ENCODE measurements at places on chromosomes 5 and 9.

GRCh38 chr9:95018099-95018936 lies 291.8 kb downstream of the AOPEP start:
- no peak for DNase-seq

- DNase-seq = no peak
Observed at GRCh38 chr5:102855681-102856388, 100.7 kb downstream of the PAM start.

GRCh38 chr5:67147760-67148159 lies 48.8 kb downstream of the CD180 start:
- no peak for DNase-seq

- DNase-seq = no peak
Observed at GRCh38 chr9:80185112-80185738, 613.5 kb downstream of the TLE4 start.

GRCh38 chr9:127154003-127154389 lies 31.6 kb upstream of the ANGPTL2 start:
- DNase-seq = no peak

GRCh38 chr5:143509758-143510221 lies 106.3 kb upstream of the NR3C1 start:
- DNase-seq = no peak

DNA sequence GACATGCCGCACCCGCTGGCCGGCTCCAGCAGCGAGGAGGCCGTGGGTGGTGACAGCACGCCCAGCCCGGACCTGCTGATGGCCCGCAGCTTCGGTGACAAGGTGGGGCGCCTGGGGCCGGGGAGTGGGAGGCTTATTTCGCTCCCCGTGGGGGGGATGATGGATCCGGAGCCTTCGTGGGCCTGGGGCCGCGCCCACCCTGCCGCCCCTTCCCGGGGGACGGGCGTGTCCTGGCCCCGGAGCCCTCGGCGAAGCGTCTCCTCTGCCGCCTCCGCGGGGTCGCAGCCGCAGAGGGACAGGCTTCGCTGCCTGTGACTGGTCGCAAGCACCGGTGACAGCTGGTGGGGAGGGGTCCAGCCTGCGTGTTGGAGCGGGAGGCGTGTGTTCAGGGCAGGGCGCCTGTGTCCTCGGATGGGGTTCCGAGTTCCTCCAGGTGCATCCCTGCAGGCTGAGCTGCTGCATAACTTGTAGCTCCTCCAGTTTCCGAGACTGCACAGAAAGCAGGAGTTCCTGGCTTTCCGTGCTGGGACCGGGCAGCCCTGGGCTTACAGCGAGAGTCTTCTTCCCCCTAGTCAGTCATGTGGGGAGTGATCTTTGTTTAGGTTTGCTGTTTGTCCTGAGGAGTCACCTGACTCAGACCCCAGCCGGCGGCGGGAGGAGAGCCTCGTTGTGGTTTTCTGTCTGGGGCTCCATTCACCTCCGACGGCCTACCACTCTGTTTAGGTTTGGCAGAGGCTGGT lies 666 bp downstream of the SNX30 start:
- DNase-seq = peak; percentile 23

- DNase-seq = no peak
Observed at GRCh38 chr9:18235181-18235908, 238.6 kb upstream of the ADAMTSL1 start.

DNA sequence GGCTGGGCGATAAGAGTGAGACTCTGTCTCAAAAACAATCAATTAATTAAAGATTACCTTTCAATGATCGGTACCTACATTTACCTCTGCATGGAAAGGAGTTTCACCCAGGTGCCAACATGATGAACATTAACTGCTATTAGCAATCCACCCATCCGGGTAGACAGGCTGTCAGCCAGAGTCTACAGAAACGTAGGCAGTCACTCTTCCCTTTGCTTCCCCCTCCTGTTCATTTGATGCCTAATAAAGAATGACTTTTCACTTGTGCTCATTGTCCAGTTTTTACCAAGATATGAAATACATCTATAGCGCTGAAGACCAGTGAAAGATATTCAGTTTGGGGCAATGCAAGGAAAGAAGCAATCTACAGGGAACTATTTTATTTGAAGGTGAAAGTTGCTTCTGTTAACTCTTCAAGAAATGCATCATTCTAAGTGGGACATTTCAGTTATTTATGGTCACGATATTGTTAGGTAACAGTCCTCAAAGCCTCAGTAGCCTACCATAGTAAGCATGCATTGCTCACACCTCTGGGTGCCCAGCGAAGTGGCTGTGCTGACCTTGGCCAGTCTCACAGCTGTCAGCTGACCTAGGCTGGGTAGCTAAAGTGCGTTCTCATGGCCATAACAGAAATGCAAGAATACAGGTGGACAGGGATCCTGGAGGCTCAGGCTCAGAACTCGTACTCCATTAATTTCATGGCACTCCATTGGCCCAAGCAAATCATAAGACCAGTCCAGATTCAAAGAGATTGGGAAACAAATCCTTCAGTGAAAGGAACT lies 87.2 kb upstream of the DMRT1 start:
- DNase-seq = no peak

- no peak for DNase-seq
Observed at GRCh38 chr5:14699807-14700400, 35.4 kb downstream of the OTULIN start.

DNA sequence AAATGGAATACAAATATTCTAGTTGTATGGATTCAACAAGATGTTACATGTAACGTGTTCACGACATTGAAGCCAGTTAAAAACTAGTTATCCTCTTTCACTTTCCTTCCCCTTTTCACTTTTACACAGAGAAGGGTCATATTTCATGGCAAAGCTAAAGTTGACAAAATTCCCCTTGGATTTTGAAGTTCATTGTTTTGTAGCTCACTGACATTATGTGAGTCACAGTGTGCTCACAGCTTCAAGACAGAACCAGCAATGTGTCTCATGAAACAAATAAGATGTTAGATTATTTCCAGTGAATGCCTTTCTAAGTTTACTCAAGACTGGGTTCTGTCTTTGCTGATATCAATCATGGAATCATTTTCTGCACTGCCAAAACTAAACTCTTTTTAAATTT lies 535.5 kb upstream of the GRIN3A start:
- DNase-seq = no peak

DNA sequence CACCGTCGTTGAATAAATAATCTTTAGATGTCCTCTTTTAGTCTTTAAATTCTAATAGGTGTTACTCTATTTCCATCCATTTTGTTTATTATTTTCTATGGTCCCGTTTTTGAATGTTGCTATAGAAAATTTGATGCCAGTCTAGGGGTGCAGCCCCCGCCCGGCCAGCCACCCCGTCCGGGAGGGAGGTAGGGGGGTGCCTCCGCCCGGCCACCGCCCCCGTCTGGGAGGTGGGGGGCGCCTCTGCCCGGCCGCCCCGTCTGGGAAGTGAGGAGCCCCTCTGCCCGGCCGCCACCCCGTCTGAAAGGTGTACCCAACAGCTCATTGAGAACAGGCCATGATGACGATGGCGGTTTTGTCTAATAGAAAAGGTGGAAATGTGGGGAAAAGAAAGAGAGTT lies 2372.2 kb upstream of the WWC1 start:
- no peak for DNase-seq

DNA sequence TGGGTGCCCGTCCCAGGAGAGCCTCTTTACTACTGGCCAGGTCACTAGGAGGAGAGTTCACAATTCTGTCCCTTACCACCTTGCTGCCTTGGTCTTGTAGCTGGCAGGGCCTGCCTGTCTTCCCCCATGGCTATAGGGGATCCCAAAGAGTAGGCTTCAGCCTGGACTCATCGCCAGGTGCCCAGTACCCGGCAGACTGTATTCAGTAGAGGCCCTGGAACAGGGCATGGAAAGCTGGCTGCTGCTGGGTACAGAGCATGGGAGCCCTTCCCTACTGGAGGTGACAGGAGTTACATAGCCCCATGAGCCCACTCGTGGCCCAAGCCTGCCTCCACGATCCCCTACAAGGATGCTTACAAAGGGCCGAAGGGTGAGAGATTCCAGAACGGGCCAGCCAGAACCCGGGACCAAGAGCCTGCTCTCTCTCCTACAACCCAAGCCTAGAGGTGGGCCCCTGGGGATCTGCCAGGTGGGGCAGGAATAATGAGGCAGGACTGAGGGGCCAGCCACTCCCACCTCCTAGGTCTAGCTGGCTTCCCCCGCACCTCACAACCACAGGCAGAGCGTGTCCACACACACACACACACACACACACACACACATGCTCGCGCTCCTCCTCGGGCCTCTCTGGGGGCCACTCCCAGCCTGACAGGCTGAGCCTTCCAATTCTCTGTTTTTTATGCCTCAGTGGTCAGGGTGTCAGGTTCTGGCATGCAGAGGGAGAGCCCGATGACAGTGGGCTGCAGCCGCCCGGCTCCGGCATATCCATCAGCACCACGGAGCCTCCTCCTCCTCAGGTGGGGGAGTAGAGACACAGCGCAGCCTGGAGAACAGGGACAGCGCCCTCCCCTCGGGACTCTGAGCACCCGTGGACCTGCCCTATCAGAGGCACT lies 186.0 kb downstream of the PAX5 start:
- no peak for DNase-seq

DNA sequence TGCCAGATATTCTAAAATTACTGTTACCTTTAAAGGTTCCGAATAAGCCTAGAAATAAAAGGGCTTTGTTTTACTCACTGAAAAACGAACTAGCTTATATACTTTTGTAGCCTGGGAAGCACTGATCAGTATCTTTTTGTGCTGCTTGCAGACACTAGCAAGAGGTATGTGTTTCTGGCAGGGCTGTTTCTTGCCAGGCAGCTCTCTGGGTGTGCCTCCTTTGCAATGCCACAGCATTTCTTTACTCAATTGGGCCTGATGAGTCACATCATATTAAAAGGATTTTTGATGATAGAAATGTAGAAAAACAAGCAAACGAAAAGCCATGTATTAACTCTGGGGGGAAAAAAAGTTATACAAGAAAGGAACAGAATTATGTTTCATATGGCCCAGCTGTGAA lies 35.6 kb downstream of the CD180 start:
- DNase-seq = peak; percentile 28

DNA sequence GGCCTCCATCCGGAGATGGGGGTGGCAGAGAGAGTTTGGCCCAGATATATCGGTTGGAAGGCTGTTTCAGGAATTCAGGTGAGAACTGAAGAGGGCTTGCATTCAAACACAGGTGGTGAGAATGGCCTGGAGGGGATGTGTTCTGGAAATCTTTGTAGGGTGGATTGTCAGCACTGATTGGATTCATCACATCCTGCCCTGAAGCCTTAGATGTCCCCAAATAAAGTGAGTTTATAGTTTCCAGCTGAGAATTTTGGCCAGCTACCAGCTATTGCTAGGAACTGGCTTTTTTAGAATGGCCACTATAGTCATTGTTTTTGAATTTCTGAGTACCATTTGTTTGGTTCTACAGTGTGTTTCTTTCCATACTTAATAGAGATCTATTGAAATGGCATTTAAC lies 46.1 kb upstream of the ANKH start:
- no peak for DNase-seq

DNA sequence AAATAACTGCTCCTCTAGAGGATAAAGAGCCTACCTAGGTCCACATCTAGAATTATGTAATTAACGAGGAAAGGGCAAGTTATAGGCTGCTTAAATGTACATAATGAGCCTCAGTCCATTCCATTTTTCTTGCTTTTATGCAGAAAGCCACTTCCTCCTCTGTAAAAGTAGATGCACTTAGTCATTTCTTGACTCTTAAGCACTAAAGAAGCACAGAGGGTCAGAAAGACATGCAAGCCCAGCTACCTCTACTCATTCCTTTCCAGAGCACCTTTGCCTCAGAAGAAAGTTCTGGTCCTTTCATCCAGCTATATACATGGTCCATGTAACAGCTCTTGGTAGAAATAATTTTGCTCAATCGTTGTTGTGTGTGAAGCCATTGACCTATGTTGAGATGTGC lies 308.0 kb upstream of the NREP start:
- no peak for DNase-seq

Data from activated T-helper 2 cell treated with anti-CD3 and anti-CD28 coated beads, Interferon-gamma antibody, Interleukin-2, Interleukin-4, amounts not matched to agents 10 μg/mL and 5 μg/mL and 100 μg/mL, durations not matched to agents 14 hours and 24 hours and 36 hours (primary cell).